ENCODE measurements at places on chromosomes 2 and 18.

GRCh38 chr2:189709501-189710221 lies 35.2 kb downstream of the ANKAR start:
- no peak for DNase-seq

DNA sequence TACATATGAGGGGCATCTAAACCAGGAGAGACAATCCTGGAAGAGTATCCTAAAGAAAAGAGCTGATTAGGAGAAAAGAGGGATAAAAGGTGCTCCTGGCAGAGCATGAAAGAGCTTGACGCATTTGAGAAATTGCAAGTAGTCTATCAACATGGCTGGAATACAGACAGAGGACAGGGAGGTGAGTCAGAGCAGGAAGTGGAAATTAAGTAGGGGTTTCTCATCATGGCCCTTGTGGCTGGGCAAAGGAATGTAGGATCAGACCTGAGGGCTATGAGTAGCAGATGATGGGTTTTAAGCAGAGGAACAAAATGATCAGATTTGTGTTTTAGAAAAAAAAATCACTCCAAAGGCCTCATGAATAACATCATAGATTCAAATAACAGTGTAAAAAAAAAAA lies 49.2 kb upstream of the UGP2 start:
- DNase-seq, result peak; percentile 51

DNA sequence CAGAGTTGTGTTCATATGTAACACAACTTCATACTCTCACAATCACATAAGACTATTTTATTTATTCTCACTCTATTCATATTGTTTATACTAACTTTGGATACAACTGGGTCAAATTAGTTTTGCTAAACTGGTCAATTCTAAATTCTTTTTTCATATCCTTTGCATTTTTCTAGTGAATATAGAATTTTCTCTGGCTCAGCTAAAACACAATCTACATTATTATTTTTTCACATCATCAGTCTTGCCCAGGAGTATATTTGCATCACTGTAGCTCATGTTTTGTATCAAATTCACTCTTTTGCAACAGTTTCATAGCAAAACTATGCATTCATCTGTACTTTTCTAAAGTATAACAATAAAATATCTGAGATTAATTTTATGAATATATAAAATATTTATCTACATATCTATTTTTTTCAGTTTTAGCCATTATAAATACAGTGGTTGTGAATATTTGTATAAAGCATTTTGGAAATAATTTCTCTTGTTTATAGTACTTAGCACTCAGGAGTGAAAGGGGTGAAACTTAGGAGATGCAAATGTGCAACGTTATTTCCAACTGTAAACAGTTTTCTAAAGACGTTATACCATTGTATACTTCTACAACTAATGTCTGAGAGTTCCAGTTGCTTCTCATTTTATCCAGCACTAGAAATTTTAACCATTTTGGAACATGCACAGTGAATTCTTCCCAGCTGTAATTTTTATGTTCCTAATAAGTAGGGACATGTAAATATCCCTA lies 854.6 kb downstream of the CBLN2 start:
- DNase-seq, result no peak

GRCh38 chr18:79974025-79974654 lies 9.7 kb downstream of the HSBP1L1 start:
- DNase-seq, result no peak

DNA sequence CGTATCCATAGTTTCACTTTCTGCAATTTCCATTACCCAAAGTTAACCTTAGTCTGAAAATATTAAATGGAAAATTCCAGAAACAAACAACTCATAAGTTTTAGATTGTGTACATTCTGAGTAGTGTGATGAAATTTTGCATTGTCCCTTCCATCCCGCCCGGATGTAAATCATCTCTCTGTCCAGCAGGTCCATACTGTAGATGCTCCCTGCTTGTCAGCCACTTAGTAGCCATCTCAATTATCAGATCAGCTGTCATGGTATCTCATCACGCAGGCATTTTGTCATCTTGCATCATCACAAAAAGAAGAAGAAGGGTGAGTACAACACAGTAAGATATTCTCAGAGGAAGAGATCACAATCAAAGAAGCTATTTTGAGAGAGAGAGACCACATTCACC lies 185.0 kb upstream of the STK17B start:
- DNase-seq, result no peak

Data from epithelial cell of prostate (primary cell).